ENCODE measurements at places on chromosomes 4 and X. TPM values are rescaled to one million over a fixed set of nuclear protein-coding genes. Genes with fewer than 3 reads are reported as not detected.
A peak's percentile ranks its signal among the peaks of the same experiment; 100 is the strongest.

The PF4V1 gene
- total RNA-seq, result not detected

The LIMCH1 gene
- total RNA-seq, result 15.5 TPM

The SMIM10 gene
- 0.84 TPM for total RNA-seq

The CLNK gene
- total RNA-seq, result 0.08 TPM

The CT45A3 gene
- total RNA-seq, result not detected

The NMU gene
- 96.3 TPM for total RNA-seq

The CXCL11 gene
- 0.24 TPM for total RNA-seq

The RAPGEF2 gene
- 8.4 TPM for total RNA-seq

The WDR17 gene
- 0.48 TPM for total RNA-seq

The COL25A1 gene
- 0.04 TPM for total RNA-seq

The ABCG2 gene
- total RNA-seq, result 0.92 TPM

The TMSB4X gene
- 1,041 TPM for total RNA-seq

The LETM1 gene
- total RNA-seq, result 55.0 TPM

- ATAC-seq, result no peak
Observed at GRCh38 chrX:7254144-7254543, 106.2 kb upstream of the PUDP start.

- no peak for ATAC-seq
Observed at GRCh38 chr4:74013264-74013663, 14.8 kb upstream of the CXCL5 start.

DNA sequence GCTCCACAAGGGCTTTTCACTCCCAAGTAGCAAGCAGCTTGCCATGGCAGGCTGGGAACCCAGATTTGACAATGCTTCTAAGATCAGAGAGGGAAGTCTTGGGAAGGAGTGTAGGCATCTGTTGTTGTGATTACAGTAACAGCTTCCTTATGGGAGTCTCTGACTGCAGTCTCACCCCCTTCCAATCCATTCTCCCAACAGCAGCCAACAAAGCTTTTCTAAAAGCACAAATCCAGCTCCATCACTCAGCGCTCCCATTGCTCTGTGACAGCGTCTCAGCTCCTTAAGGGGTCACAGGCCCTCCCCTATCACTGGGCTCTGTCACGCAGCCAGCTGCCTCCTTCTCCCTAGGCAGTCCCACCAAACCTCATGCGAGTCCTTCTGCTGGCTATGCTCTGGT is 7.1 kb downstream of the IGFBP7 start:
- no peak for ATAC-seq

GRCh38 chr4:8540072-8540471 is 40.1 kb upstream of the GPR78 start:
- ATAC-seq, result no peak

- ATAC-seq, result peak; percentile 44
Observed at GRCh38 chrX:118530219-118530911, 34.8 kb downstream of the DOCK11 start.

GRCh38 chr4:81457921-81458520 is 13.7 kb downstream of the RASGEF1B start:
- no peak for ATAC-seq

- peak; percentile 68 for ATAC-seq
Observed at GRCh38 chrX:37786624-37787422, 7.0 kb downstream of the CYBB start.

DNA sequence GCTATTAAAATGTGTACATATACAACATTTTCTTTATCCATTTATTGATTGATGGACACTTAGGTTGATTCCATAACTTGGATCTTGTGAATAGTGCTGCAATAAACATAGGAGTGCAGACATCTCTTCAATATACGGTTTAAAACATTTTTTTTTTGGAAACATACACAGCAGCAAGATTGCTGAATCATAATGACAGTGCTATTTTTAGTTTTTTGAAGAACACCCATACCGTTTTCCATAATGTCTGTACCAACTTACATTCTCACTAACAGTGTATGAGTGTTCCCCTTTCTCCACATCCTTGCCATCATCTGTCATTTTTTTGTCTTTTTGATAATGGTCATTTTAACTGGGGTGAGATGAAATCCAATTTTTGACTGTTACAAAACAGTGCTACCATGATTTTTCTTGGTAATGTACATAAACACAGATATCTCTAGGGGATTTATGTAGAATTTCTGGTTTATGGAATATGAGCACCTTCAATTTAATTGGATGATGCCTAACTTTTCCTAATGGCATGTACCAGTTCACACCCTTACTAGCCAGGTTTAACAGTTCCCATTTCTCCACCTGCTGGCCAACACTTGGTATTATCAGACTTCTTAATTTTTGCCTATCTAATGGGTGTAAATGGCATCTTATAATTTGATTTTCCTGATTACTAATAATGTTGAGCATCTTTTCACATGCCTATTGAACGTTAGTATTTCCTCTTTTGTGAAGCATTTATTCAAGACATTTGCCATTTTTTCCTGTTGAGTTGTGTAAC is 21.0 kb upstream of the TMSB15B start:
- no peak for ATAC-seq

GRCh38 chr4:141713771-141714445 is 77.5 kb downstream of the IL15 start:
- ATAC-seq, result no peak

DNA sequence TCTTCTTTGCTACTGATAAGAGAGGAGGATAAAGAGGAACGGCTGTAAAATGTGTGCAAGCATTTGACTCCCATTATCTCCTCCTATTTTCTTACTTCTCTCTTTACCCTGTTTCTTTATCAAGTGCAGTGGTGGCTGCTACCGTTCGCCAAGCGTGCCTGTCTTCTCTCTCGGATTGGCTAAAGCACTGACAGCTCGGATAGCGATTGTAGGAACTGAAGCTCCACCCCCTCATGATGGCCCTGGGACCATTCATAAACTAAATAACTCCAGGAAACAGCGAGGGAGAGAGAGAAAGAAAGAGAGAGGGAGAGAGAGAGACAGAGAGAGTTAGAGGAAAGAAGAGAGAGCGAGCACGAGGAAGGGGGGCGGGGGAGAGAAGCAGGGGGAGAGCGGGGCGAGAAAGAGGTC is 305 bp upstream of the MAB21L2 start:
- ATAC-seq, result no peak

DNA sequence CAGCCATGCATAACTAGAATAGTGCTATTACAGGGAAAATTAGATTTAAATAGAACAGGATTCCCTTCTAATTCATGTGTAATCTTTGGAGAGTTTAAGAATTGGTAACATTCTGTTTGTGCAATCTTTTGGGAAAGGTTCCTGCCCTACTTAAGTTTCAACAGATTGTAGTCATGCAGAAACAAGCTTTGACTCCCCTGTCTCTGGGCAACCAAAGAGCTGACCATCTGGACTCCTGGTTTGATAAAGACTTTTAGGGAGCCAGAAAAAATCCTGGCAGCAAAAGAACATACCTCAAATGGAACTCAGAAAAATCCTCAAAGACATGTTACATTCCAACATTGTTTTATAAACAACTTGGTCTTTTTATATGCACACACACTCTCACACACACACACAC is 191.1 kb upstream of the NEIL3 start:
- ATAC-seq, result no peak

DNA sequence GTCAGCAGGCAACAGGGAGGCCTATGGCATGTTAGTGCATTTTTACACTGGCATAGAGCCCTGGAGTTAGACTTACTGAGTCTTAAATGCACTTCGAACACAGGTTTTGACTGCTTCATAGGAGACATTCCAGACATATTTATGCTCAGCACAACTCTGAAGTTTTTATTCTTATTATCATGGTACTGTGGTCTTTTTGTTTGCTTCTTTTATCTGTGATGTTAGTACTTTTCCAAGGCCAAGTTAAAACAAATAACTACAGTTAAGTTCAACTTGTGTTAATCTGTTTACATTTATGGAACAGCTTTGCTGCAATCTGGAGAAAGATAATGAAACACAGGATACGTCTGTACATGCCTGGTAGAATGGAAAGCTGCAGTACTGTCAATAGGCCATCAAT is 76.5 kb downstream of the COL4A5 start:
- no peak for ATAC-seq

- ATAC-seq, result no peak
Observed at GRCh38 chrX:111492085-111492484, 19.4 kb upstream of the SERTM2 start.
